ENCODE measurements at places on chromosomes 3 and 15.

DNA sequence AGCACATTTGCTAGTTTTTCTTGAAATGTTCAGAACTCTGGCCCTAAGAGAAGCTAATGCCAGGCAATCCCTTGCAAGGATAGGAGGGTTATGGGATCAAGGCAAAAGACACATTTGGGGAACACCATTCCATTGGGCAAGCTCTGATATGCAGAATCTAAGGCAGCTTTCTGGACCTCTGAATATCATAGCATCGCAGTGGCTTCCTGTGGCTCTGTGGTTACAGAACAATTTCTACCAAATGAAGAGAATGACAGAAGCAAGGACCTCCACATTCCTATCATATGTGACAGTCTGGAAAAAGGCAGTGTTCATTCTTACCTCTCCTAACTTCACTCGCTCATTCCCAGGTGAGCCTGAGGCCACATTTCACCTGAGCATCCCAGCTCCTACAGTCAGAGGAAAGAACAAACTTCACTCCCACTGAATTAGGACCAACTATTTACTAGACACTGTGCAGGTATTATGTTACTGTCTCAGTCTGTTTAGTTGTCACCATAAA is 836.1 kb upstream of the CFAP20DC start:
- DNase-seq = no peak

DNA sequence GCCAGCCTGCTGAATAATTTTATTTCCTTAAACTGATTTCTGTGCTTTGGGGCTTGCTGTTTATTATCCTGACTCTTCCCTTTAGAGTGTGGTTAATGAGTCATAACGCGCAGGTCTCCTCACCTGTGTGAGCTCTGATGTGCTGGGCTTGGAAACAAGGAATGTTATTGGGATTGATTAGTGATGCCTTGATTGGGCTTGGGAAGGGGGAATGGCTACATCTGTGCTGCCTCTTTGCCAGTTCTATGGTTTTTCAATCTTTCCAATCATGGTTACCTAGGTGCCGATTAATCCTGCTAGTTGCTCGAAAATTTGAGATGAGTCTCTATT is 161.0 kb downstream of the THSD4 start:
- no peak for DNase-seq

GRCh38 chr15:39075756-39076341 is 505.0 kb upstream of the THBS1 start:
- DNase-seq = no peak

- DNase-seq = no peak
These were observed 70.5 kb upstream of the SAMMSON start for GRCh38 chr3:69929019-69929418.

DNA sequence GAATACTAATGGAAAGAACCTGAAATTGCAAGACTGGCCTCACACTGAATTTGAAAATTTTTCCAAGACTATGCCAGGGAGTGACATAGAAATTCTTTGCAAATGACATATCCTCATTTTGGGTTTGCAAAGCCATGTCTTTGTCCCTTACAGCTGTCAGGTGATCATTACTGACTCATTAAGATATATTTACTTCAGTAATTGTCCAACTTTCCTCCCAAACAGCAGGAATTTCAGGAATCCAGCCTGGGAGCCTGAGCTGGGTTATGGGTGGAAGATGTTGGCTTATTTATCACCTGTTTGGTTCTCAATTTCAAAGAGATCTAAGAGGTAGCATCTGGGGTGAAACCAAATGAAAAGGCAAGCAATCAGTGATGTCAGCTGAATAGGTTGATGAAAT is 111.6 kb upstream of the ACP3 start:
- no peak for DNase-seq
